ENCODE measurements at places on chromosomes 7 and 10.

DNA sequence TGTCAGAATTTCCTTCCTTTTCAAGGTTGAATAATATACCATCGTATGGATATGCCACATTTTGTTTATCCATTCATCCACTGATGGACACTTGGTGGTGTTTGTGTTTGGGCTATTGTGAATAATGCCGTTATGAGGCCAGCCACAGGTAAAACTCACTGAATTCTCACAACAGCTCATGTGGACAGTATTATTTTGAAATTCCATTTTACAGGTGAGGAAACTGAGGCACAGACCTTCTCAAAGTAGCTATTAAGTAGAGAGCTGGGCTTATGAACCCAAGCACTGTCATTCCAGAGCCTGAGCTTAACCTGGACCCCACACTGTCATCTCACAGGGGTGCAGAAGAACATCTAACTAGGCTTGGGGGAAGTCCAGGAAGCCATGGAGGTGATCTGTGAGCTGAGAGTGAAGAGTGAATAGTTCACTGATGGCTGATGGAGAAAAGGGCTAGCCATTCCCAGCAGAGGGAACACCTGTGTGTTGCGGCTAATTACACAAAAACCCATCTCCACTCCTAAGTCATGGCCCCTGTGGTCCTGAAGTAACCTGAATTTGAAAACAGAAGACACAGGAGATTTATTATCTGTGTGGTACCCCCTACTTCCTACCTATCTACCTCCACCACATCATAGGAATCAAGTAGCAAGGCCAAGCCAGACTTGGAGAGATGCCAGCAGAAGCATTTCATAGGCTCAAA, 8.7 kb downstream of the INMT start:
- DNase-seq = no peak

DNA sequence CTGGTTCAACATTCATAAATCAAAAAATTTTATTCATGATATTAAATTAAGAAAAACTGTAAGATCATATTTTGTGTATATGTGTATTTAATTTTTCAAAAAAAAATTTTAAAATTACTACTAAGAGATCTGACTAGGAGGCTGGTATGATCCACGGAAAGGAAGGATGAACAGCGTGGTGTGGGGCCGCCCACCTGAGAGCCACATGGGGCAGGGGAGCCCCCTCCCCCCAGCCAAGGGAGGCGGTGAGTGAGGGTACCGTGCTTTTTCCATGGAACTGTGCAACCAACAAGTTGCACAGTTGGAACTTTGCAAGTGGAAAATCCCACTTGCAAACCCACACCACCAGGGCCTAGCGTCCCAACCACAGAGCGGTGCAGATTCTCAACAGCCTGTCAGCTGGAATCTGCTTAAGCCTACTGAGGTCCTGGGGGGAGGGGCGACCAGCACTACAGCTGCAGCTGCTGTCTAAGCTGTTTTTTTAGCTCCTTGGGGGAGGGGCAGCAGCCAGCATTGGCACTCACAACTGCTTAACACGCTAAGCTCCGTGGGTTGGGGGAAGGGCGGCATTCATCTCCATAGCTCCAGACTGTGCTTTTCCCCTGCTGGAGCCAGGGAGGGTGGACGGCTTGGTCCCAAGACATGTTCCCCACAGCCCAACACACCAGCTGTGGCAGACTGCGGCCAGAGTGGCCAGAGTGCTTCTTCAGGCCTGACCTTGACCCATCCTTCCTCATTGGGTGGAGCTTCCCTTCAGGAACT, 94.2 kb upstream of the IGFBP3 start:
- DNase-seq = no peak

DNA sequence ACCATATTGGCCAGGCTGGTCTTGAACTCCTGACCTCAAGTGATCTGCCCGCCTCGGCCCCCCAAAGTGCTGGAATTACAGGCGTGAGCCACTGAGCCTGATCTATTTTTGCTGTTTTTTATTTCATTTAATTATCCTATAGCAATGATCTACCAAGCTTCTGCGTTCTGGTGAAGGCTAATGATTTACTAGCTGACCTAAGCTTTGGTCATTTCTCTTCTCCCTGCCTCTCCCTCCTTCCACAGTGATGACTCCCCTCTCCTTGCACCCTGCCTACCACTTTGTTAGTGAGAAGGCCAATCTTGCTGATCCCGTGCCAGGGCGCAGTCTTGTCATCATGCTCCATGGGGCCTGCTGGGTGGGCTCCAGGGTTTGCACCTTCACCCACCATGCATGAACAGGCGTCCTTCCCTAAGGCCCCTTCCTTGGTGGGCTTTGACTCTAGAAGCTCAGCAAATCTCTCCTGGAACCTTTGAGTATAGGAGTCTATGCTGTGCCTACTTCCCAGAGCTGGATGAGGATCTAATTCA, 11.9 kb upstream of the ZCCHC24 start:
- DNase-seq = peak; percentile 85

- no peak for DNase-seq
Measured at GRCh38 chr7:134865001-134865845, 85.8 kb downstream of the CALD1 start.

GRCh38 chr7:116952635-116953371, 498 bp upstream of the ST7 start:
- peak; percentile 40 for DNase-seq

DNA sequence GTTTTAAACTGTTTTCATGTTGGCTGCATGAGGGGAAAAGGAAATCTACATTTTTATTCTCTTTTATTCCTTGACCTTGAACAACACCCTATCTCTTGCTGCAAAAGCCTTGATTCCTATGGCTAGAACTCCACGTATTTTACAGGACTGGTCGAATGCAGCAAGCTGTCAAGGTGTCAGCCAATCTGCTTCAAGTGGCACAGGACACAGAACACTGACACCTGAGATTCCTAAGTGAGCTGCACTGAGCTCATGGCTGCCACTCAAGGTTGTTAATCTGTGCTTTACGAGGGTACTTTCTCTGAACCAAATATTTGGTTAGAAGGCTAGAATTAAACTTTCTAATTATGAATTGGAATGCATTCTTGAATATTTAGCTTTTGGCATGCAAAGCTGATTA, 349.7 kb upstream of the COBL start:
- DNase-seq = no peak

- DNase-seq = no peak
Measured at GRCh38 chr7:148729984-148730733, 31.5 kb downstream of the CUL1 start.

- DNase-seq = no peak
Measured at GRCh38 chr7:11804621-11805020, 27.4 kb downstream of the THSD7A start.

DNA sequence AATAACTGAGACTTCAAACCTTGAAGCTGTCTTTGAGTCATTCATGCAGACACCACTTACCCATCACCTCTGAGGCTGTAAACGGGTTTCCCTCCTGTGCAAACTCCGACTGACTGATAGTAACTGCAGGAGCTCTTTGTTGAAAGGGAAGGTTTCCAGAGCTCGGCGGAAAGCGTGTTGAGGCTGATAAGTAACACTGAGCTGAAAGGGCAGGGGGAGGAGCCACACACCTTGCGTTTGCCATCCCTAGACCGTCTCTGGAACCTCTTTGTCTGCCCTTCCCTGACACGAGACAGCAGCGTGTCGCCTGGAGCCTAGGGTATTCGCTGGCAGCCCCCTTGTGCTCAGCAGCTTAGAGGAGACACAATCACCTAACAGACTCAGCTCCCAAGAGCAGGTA, 134.0 kb downstream of the PAXIP1 start:
- DNase-seq = no peak

DNA sequence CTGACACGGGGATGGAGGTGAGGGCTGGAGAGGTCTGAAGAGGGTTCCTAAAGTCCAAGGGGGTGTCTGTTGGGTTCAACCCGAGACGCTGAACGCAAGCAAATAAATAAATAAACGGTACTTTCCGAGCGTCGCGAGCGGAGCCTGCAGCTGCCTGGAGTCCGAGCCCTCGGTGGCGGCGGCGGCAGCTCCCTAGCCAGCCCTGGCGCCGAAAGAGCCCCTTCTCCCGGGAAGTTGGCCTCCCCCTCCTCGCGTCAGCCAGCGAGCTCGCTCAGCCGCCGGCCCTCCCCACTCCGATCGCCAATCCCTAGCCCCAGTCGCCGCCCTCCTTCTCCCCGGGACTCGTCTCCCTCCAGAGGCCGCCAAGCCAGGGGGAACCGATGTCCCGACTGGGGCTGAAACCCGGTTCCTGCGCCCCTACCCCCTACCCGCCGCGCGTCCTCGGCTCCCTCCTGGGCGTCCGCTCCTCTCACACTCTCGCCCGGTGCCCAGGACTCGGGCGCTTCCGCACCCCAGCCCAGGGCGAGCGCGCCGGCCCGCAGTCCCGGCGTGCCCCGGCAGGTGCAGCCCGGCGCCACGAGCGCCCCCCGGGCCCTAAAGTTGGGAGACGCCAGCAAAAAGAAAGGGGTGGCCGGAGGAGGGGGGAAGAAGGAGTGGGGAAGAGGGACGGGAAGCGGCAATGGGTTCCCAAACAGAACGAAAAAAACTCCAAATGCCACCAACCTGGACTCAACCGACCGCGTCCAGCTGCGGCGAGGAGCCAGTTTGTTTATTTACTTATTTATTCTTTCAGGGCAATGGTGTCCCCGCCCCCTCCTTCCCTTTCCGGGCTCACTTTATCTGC, at the start of gene GFRA1:
TSS of gene GFRA1 (minus strand) at position 767 of the 844 bp plus-strand sequence. CDS start 1,177 bp downstream, outside the sequence.
- peak; percentile 54 for DNase-seq

DNA sequence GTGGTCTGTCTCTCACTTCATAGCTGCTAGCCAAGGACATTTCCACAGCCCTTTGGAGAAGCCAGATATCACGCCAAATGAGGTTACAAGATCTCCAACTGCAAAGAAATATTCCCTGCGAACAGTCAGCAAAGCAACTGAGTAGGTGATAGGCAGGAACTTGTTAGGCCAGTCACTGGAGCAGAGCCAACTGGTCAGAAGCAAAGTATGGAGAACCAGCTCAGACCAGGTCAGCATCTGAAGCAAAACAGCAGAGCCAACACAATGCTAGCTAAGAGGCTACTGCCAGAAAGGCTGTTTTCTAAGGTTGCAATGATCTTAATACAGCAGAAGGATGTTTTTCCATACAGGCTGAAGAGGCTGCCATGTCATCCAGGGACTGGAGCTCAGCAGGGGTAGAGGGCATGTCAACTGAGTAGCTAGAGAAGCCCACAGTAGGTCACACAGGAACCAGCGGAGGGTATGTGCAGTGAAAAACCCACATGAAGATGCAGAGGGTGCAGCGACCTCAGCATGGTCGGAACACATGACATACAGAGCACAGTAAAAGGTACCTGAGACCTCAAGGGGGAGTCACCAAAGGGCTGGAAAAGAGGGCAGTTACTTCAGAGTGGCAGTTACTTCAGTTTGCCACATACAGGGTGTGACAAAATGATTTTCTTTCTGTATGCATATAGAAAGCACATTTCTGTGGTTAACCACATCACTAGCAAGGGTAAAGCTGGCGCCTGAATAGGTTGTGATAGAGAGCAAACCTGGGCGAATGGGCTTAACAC, 8.9 kb downstream of the SEC31B start:
- DNase-seq = peak; percentile 19

- DNase-seq = no peak
Measured at GRCh38 chr7:118346748-118347147, 122.2 kb downstream of the ANKRD7 start.

DNA sequence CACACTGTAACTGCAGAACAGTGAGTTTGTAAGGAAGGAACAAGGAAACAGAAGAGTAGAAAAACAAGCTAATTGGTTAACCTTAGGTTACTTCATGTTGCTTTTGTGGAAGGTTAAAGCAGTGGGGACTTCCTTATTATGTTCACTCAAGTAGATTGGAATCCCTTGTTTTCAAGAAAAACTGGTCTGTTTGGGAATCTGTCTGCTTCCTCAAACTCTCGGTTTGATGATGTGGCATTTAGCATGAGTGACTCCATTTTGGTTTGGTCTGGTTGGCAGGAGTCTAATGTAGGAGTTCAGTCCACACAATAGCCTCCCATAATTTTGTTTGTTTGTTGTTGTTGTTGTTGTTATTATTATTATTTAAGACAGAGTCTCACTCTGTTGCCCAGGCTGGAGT, 3.8 kb upstream of the TRIM56 start:
- DNase-seq = peak; percentile 51

- peak; percentile 28 for DNase-seq
Measured at GRCh38 chr7:122736183-122736582, 33.5 kb upstream of the RNF148 start.

GRCh38 chr10:85864868-85865526, 501.6 kb downstream of the GRID1 start:
- DNase-seq = no peak

GRCh38 chr10:71547312-71547711, 150.6 kb downstream of the CDH23 start:
- DNase-seq = no peak

DNA sequence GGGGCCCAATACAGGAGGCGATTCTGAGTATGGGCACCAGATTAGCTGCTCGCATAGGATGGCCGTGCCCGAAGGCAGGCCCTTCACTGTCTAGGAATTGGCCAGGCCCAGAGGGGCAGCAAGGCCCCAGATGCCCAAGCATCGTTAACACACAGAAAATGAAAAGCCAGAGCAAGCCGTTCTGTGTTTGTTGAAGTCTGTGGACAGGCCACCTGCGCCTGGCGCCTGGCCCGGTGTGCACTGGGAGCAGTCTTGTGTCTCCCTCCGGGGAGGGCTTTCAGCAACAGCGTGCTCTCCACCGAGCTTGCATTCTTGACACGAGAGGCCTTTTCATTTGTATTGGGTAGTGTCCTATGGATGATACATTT, 34.5 kb upstream of the TTYH3 start:
- no peak for DNase-seq

DNA sequence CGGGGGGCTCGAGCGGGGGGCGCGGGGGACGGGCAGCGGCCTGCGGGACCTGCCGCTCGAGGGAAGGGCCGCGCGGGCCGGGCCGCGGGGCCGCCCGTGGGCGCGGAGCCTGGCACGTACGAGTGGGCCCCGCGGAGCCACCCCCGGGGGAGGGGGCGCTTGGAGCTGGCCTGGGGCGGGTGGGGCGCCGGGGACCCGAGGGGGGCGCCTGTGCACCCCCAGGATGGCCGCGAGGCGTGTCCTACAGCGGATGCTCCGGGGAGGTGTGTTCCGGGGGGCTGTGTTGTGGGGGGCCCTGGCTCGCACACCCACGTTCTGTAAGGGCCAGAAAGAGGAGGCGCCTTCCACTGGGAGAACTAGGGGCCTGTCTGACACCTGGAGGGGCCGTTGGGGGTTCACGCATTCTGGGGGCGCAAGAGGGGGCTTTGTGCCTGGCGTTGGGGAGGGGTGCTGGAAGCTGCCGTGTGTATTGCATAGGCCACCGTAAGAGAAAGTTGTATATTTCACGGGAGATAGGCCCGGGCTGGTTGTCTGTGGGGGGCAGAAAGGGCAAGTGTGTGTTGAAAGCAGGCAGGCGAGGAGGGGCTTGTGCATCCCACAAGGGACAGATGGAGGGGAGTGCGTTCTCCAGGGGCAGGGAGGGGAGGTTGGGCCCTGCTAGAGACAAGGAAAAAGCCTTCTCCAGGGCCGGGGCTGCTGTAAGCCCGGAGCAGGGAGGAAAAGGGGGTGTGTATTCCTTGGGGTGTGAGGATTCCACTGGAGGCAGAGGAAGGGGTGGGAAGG, 663 bp downstream of the VPS37D start:
- no peak for DNase-seq

GRCh38 chr7:70539617-70540016, 592.3 kb upstream of the GALNT17 start:
- DNase-seq = no peak

DNA sequence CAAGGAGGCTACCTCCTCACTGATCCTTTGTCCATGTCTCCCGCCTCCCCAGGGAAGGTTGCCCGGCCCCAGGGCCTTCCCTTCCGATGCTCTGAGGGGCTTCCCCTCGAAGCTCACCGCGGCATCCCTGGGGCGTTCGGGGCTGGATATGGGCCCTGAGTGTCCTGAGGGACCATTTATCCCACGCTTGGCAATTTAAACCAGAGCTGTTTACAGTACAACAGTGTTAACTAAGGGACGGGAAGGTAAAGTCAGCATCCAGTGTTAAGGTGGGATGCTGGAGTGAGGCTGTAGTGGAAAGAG, 92.0 kb downstream of the TCERG1L start:
- no peak for DNase-seq

Data from kidney tubule cell (primary cell).